ENCODE measurements at places on chromosomes 7 and 10. TPM values are rescaled to one million over a fixed set of nuclear protein-coding genes. Genes with fewer than 3 reads are reported as not detected.

DNA sequence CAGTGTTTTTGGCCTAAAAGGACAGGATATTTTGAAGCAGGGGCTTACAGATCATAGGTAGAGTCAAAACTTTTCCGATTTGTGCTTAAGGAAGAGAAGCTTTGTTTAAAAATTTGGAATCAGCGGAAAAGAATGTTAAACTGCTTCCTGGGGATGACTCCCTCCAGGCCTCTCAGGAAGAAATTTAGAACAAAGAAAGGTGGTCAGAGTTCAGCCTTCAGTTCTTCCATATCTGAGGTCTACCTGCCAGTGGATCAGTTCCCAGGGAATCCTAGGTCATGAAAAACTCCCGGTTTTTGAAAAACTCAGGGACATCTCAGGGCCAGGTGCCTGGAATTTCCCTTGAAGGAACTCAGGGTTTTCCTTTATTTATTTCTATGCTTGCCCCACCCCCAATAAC is 100.3 kb downstream of the MCU start:
- no peak for DNase-seq

DNA sequence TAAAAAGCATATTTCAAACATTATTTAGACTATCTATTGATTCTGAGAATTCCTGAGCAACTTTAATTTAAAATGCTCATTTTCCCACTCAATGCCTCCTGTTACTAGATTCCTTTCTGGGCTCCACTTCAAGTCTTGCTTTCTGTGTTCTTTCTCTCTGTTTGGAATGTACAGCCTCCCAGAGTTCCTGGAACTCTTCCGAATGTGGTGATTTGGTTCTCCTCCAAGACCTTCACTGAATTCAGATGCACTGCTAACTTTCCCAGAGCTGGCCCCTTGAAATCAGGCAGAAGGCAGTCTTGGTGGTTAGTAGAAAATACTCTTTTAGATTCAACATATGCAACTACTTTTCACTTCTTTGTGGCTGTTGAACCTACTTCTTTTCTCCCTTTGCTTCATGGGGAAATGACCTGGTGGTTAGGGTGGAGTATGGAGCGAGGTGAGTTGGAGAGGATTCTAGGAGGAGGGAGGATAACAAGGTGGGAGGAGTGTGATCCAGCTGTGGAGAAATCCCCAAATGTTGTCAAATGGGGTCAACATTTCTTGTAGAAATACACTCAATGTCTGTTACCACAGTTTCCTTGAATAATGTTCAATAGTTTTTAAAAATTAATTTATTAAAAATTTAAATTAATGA is 27.9 kb upstream of the CCDC7 start:
- no peak for DNase-seq

GRCh38 chr10:121526135-121526790 is 72.0 kb downstream of the FGFR2 start:
- no peak for DNase-seq

DNA sequence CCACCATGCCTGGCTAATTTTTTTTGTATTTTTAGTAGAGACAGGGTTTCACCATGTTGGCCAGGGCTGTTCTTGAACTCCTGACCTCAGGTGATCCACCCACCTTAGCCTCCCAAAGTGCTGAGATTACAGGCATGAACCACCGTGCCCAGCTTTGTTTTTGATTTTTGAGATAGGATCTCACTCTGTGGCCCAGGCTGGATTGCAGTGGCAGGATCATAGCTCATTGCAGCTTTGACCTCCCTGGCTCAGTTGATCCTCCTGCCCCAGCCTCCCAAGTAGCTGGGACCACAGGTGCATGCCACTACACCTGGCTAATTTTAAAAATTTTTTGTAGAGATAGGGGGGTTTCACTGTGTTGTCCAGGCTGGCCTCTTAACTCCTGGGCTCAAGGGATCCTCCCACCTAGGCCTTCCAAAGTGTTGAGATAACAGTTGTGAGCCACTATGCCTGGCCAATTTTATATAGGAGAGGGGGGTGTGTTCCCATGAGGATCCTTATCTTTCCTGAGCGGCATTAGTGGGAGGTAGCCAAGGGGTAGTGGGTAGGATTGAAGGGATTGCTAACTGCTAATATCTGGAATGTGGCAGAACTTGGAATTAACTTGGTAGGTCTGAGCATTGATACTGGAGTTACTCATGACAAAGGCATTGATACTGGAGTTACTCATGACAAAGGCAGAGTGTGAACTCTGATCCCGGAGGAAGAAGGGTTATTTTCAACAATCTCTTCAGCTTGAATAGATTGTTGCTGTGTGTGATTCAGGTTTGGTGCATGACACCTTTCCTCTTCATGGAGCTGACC is 1.0 kb upstream of the NOLC1 start:
- no peak for DNase-seq

GRCh38 chr7:148079206-148080080 is 511.1 kb upstream of the C7orf33 start:
- no peak for DNase-seq

- DNase-seq, result no peak
Measured at GRCh38 chr7:127758105-127758504, 106.1 kb downstream of the SND1 start.

DNA sequence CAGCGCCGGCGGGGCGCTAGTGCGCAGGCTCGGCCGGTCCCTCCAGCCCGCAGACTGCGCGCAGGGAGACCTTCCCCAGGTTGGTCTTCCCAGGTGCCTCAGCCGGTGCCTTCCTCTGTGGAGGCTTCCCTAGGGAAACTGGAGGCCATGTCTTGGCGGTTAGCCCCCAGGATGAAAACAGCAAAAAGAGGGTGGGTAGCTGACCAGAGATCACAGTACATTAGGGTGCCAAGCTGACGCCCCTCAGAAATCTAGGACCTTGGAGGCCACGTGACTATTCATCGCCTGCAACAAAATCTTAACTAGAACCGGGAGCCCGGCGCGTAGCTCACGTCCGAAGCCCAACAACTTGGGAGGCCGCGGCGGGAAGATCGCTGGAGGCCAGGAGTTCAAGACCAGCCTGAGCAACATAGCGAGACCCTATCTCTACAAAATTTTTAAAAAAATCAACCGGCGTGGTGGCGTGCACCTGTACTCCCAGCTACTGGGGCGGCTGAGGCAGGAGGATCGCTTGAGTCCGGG is 327 bp upstream of the FIS1 start:
- DNase-seq, result no peak

DNA sequence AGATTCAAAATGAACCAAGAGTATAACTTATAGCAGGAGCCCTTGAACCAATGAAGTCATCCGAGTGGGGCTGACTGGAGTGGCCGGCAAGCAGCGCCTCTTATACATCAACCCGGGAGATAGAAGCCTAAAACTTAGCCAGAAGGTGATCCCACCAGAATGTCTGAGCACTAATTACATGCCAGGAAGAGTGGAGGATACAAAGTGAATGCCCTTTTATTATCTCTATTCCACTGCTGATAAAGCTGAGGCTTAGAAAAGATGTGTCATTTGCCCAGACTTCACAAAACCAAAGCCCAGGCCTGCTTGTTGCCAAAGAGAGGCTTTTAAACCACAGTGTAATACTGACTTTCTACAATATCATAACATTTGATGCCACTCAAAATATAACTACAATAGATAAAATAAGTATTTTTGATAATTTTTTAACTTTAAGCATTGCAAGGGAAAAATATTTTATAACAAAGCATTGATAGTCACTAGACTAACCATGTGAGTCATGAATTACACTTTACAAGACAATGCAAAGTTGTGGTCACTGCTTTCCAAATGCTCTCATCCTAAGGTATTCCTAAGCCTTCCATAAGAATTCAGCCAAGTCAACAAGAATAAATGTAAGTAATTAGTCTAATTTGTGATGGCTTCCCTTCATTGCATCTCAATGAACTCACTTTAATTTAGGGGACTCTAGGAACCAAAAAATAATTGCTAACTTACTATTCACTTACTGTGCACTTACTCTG is 58.6 kb upstream of the ARID5B start:
- no peak for DNase-seq

GRCh38 chr10:80713398-80713928 is 175.8 kb downstream of the SH2D4B start:
- no peak for DNase-seq

DNA sequence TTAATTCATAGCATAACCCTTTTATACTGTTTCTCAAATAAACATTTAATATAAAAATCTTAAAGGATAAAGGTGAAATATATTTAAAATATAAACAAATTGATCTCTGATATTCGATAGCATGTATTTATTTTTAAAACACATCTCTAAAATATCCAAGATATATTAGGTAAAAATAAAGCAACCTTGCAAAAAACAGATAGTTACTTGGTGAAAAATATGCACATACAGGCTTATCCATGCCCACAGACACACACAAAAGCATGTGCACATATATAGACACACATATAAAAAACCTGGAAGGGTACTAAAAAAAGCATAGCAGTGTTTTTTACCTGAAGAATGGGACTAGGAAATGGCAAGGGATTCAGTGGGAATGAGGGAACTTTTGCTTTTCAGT is 19.8 kb downstream of the POT1 start:
- DNase-seq, result no peak

DNA sequence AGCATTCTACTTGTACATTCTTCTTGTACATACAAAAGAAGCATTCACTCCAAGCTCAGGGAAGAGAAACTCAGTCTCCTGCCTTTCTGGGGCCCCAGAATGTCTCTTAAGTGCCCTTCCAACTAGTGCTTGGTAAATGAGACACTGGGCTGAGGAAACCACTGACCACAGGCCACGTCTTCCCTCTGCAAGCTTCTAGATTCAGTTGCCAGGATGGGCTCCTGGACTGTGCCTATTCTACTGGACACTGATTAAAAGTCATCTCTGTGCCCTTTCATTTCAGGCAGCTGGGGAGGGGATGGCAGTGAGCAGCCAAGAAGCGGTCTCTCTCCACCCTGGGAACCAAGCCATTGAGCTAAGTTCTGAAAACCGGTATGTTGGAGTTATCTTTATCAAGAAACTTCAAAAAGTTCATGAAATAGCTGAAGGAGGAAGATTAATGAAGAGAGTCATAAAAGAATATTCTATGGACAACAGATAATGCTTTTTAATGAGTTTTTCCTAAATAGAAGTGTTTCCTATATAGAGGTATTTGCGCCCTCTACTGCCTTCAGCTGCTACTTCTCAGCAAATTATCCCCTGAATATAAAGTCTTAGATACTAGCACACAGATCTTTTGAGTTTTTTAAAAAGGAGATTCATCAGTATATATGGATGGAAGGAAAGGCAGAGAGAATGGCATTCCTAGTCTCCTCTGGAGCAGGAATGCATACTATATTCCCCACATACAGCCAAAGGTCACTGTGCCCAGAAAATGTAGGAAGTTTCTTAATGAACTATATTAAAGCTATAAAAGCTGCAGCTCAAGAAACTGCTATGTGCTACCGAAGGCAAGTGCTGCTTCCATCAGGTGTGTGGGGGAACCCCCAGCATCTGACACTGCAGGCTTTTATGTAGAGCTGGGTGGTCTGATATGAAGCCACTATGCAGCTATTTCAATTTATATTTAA is 8.4 kb upstream of the IFIT1B start:
- DNase-seq, result no peak

DNA sequence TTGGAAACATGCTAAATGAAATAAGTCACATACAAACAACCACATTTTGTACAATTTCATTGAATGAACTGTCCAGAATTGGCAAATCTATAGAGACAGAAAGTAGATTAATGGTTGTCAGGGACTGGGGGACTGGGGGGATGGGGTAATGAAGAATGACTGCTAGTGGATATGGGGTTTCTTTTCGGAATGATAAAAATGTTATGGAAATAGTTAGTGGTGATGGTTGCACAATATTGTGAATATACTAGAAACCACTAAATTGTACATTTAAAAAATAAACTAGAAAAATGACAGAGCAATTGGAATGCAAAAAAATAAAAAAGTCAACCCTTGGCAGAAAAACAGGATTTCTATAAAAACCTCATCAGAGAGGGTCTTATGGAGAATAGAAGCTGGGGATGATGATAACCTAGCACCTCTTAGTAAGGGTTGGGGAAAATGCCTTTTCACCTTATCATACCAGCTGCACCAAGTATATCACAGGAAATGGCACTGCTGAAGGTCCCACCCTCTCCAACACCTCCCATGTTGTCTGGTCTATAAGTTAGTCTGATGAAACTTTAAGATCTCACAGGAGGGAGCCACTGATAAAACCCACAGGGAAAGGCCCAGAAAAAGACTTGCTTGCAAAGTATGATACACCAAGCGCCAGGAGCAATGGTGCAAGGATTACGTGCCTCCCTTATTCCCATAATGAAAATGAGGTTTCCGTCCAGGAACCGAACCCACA is 23.1 kb upstream of the JAZF1 start:
- no peak for DNase-seq

GRCh38 chr7:110827287-110827855 is 263.6 kb upstream of the LRRN3 start:
- no peak for DNase-seq

DNA sequence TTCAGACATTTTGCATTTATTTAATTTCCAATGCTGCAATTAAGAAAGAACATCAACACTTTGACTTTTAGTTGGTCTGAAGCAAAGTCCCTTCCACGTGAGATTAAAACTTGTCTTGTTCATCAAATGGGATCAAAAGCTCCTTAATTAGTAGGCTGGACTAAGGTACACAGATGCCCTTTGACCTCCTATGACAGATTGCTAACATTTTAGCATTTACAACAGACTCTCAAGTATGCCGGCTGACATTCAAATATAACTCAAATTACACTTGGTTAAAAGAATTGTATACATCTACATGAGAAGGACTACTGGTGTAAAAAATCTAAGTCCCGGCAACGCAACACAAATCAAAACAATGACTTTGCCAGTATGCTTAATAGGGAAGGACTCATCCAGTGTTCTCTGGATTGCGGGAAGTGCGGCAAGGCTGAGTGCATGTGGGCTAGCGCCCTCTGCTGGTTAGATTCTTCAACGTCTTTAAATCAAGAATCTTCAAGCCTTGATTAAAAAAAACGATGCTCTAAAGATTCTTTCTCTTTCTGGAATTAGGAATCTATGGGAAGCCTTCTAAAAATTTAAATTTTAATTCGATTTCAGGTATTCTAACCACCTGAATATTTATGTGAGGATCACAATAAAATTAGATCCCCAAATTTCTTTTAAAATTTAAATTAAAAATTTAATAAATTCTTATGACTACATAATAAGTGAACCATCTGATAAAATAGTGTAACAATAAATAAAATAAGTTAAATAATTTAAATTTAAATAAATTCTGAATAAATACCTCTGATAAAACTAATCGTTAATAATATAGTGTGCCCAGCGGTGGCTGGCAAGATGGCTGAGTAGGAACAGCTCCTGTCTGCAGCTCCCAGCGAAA is 444.7 kb downstream of the DGKB start:
- DNase-seq, result no peak

The SLIT1 gene
- 55.7 TPM for total RNA-seq

The STYXL1 gene
- total RNA-seq, result 45.9 TPM

The AKR1C4 gene
- total RNA-seq, result 2.0 TPM

The PEX1 gene
- total RNA-seq, result 22.2 TPM

The PALS2 gene
- total RNA-seq, result 29.3 TPM

The GPR26 gene
- total RNA-seq, result 1.8 TPM

The RPEL1 gene
- not detected for total RNA-seq

The RBP4 gene
- total RNA-seq, result 30.3 TPM

The AOC1 gene
- total RNA-seq, result 21.4 TPM

The NRCAM gene
- total RNA-seq, result 41.0 TPM

The ADAMTS14 gene
- total RNA-seq, result 0.29 TPM

Measured in type B pancreatic cell (in vitro differentiated cells).